Dermis microvascular lymphatic vessel endothelial cell (primary cell): ENCODE measurements at places on chromosomes 1 and 21. TPM values are rescaled to one million over a fixed set of nuclear protein-coding genes. Genes with fewer than 3 reads are reported as not detected.

BRDT gene
- total RNA-seq = not detected in 2 replicates

SLC37A1 gene
- 10.7 and 11.5 TPM in 2 replicates for total RNA-seq

TRAPPC10 gene
- total RNA-seq = 16.7 and 23.5 TPM in 2 replicates

OXCT2 gene
- 3.6 and 5.9 TPM in 2 replicates for total RNA-seq

C1orf115 gene
- 46.6 and 62.8 TPM in 2 replicates for total RNA-seq

PLK3 gene
- 11.7 and 14.9 TPM in 2 replicates for total RNA-seq

DNA sequence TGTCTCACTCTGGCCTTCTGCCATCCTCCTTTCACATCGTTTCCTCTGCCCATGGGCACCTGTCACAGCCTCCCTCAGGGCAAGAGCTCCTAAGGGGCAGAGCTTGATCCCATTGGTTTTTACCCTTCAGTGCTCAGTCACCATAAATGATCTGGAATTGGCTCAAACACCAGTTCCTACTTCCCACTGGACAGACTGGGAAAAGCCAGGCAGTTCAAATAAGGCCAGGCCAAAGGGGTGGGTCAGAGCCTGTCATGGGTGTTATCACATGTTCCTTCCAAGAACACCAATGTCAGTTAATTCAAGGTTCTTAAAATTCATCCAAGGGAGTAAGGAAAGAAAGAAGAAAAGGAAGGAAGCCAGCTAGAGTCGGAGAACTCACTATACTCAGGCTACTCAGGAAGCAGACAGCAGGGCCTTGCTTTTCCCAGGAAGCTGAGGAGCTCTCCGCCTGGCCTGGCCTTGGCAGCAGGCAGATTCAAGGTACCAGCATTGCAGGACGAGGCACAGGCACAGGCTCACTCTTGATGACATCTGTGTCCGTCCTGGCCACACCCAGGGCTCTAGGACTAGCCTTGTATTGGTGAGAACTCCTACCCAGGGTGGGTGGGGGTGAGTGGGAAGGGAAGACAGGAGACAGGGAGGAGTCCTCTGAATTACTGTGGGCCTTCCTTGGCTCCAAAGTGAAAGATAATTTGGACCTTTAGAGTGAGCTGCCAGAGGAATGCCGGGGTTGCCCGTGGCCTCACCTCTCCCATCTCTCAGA, 32.2 kb upstream of the ARTN start:
- DNase-seq = no peak

GRCh38 chr1:23904748-23905357, 8.3 kb downstream of the CNR2 start:
- no peak for DNase-seq

DNA sequence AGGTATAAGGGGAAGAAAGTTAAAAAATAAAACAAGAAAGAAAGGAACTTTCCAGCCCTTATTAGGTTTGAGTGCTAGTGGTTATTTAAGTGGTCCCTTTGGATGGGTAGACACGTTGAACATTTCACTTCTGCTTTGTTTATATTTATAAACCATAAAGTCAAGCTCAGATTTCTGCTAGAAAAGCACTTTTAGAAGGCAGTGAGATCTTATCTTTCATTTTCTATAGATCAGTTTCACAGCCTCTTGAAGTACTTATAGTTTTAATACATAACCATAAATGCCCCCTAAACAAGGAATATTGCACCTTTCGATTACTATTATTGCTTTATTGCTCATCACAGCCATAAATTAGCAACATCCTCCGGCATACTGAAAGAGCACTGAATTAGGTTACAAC, 446.8 kb upstream of the PLXNA2 start:
- no peak for DNase-seq

GRCh38 chr1:242651817-242652216, 127.3 kb upstream of the PLD5 start:
- no peak for DNase-seq

DNA sequence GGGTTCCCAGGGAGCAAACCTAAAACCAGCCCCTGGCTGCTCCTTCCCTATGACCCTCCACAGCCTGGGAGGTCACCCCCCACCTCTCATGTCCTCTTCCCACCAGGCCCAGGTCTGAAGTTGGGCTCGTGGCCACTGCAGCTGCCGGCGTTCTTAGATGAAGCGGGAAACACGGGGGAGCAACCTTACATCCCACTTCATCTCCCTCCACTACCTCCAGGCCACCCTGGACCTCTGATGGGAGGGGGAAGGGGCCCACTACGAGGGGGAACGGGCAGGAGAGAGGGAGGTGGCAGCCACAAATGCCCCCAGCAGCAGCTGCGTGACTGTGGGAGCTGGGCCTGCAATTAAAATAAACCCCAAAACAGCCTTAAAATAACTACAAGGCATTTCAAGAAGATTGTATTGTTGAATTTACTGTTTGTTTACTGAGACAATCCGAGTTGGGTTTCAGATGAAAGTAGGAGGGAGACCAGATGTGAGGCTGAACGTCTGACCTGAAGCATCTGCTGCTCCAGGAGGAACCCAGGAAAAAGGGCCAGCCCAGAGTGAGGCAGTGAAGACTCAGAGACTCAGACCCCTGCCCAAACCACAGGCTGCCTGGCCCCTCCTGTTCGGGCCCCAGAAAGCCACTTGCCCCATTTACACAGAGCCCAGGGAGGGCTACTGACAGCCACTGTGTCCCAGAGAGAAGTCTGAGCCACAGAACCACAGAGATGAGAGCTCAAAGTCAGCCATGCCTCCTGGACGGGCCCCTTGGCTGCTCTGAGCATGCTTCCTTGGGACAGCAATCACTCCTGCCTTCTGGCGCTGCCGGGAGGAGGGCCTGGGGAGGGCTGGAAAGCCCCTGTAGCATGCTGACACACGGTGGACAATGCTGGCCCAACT, 59.8 kb downstream of the GLIS1 start:
- no peak for DNase-seq

DNA sequence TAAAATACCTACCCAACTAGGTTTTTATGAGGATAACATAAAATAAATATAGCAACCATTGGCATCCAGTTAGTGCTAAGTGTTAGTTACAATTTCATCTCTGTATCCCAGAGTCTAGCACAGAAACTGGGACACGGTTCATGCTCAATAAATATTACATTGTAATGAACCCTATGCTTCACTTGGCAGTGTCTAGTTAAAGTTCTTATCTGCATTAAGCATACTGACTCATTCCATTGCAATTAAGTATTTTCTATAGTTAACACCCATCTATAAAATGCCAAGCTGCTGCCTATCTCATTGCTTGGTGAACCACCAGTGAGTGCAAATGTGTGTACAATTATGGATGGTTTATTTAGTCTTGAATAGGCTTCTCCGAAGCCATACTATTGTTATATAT, 15.2 kb downstream of the CHML start:
- DNase-seq = no peak

DNA sequence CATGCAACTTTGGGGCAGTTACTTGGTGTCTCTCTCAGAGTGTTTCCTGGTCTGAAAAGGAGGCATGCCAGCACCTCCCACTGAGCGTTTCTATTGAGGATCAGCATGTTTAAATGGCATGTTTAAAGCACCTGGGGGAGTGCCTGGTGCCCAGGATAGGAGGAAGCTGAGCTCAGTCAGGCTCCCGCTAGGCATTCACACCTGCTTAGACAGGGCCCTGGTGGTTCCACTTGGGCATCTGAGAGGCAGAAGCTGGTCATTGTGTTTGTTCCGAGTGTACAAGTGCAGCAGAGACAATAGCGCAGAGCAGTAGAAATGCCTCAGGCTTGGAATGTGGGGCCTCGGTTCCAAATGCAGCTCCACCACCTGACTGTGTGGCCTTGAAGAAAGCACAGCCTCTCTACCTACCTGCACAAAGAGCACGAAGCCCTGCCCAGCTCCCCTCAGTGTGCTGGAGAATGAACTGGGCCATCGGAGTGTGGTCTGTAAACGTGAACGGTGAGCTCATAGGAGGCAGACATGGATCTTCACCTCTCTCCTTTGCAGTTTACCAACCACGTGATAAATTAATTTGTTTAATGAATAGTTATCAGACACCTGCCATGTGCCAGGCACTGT, 20.3 kb upstream of the TMEM222 start:
- DNase-seq = no peak
